ENCODE measurements at places on chromosomes 6 and 20. TPM values are rescaled to one million over a fixed set of nuclear protein-coding genes. Genes with fewer than 3 reads are reported as not detected.

- no peak for DNase-seq
- H3K36me3 ChIP-seq = no peaks in the 10 kb centered on the region
- H3K27me3 ChIP-seq = peaks cover 8% of the 10 kb centered on the region
- H3K4me3 ChIP-seq = no peak overlapping the region
- H3K27ac ChIP-seq = no peak overlapping the region
Measured at GRCh38 chr20:54681869-54682268, 206.5 kb downstream of the DOK5 start.

- H3K4me3 ChIP-seq = no peak overlapping the region
- peaks cover 11% of the 10 kb centered on the region for H3K27me3 ChIP-seq
- no peak for DNase-seq
- no peaks in the 10 kb centered on the region for H3K4me1 ChIP-seq
- no peak overlapping the region for H3K27ac ChIP-seq
Measured at GRCh38 chr6:152701863-152702401, 4.2 kb downstream of the MYCT1 start.

DNA sequence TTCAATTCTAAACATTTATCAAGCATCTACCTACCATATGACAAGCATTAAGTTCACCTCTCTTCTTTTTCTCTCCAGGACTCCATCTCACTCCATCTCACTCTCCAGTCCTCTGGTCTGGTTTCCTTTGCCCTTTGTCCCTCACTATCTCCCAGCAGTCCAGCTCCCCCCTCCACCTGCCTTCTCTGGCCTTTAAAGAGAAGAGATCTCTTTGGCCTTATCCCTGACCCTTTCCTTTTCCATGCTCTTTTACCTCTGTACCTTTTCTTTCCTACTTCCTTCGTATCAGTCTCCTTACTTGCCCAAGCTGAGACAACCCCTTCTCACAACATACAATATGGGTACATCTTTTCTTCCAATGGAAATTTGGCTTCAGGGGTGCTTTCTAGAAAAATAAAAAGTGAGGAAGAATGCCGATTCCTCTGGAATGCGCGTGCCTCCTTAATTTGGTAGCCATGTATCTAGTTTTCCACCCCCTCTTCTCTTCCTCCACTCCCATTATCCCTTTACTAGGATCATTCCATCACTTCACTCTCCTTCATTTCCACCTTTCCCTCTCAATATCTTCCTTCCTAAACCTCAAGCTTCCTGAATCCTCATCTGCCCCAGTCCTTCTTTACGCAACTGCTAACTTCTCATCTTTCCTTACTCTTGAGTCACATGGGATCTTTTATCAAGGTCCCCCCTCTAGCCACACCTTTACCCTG, 745 bp upstream of the AGPAT1 start:
- H3K36me3 ChIP-seq = peaks cover 18% of the 10 kb centered on the region
- peaks cover 54% of the 10 kb centered on the region for H3K4me1 ChIP-seq
- H3K4me3 ChIP-seq = peak overlapping the region; percentile 97
- DNase-seq = no peak
- H3K27me3 ChIP-seq = no peaks in the 10 kb centered on the region

DNA sequence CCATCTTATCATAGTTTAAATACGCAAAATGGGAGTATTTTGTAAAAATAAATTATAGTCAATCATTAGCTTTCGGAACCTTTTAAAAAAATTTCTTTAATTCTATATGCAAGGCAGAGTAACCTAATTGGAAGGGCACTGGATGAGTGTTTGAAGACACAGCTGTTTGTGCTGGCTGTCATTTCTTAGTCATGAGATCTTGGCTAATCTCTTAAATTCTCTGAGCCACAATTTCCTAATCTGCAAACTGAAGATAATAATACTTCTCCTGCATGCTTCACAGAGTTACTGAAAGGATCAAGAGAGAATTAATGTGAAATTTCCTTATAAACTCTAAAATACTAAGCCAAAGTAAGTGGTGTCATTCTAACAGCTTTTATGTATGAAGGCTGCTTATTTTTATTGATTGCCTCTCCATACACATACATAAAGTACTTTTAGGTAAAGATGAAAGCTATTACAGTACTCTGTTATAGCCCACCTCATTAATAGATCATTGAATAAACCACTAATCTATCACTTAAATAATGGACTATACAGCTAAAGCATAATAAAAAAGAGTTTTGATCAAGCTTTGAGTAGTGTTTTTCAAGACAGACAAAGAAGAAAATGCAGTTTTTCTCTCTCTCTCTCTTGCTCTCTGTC, 383.7 kb upstream of the IRAK1BP1 start:
- DNase-seq = no peak
- H3K36me3 ChIP-seq = no peaks in the 10 kb centered on the region
- no peak overlapping the region for H3K27ac ChIP-seq

DNA sequence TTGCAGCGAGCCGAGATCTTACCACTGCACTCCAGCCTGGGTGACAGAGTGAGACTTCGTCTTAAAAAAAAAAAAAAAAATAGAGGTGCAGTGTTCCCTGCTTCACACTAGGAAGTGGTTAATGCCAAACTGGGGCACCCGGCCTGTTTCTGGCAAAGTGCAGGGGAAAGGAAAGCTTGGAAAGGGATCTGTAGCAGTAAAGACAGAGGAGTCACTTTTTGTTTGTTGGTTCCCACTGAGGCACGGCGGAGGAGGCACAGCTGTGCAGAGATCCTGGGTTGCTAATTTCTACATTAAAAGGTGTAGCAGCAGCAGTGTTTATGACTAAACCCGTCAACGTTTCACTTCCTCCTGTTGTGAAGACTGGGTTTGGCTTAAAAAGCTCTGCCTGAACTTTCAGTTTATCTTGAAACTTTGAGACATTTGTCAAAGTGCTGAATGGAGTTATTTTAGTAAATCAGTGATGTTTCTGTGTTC, 125.6 kb downstream of the CARMIL1 start:
- H3K4me3 ChIP-seq = no peak overlapping the region
- DNase-seq = peak; percentile 64
- peaks cover 20% of the 10 kb centered on the region for H3K4me1 ChIP-seq
- H3K27ac ChIP-seq = no peak overlapping the region
- H3K27me3 ChIP-seq = no peaks in the 10 kb centered on the region
- peaks cover 6% of the 10 kb centered on the region for H3K36me3 ChIP-seq

C6orf15 gene
- not detected for total RNA-seq

GRCh38 chr6:33579828-33580714, at the start of gene BAK1:
Gene BAK1 (minus strand): TSS chr6:33580276. CDS start chr6:33577604, 2,672 bp downstream.
- peaks cover 29% of the 10 kb centered on the region for H3K4me1 ChIP-seq
- DNase-seq = peak; percentile 81
- no peaks in the 10 kb centered on the region for H3K27me3 ChIP-seq
- peak within 1 kb of the TSS; percentile 99 for H3K27ac ChIP-seq
- H3K4me3 ChIP-seq = peak within 1 kb of the TSS; percentile 99
- peaks cover 17% of the 10 kb centered on the region for H3K36me3 ChIP-seq

DNA sequence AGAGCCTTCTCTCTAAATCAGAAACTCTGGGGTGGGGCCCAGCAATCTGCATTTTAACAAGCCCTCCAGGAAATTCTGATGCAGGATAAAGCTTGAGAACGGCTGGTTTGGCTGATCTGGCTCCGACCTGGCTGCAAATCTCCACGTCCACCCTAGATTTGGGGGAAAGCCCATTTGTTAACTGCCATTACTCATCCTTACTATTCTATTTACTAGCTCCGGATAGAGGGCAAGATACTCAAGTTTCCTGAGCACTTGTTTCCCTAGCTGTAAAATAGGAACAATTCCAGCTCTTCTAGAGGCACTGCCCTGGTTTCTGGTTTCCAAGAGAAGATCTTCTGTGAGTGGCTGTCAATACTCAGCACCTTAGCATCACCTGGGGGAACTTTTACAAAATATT, 44.4 kb downstream of the DAAM2 start:
- H3K4me3 ChIP-seq = no peak overlapping the region
- no peak for DNase-seq
- H3K4me1 ChIP-seq = no peaks in the 10 kb centered on the region
- no peaks in the 10 kb centered on the region for H3K36me3 ChIP-seq

DNA sequence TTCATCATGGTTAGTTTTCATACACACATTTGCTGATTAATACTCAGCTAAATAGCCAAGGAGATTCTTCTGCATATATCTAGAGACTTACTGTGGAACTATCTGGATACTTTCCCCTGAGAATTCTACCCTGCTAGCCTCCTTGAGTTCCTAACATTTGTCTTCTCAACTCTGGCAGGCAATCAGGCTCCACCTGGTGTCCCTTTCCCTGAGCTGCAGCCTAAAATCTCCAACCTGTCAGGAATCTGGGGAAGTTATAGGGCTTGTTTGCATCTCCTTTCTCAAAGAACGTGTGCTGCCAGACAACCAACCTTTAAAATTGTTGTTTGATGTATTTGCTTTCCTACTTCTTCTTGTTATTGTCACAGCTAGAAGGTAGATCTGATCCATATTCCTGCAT, 73.4 kb downstream of the FUT9 start:
- no peak overlapping the region for H3K4me3 ChIP-seq
- H3K4me1 ChIP-seq = no peaks in the 10 kb centered on the region

- peak overlapping the region; percentile 98 for H3K4me3 ChIP-seq
- H3K36me3 ChIP-seq = peaks cover 4% of the 10 kb centered on the region
- H3K4me1 ChIP-seq = peaks cover 32% of the 10 kb centered on the region
- no peak for DNase-seq
- no peaks in the 10 kb centered on the region for H3K27me3 ChIP-seq
Measured at GRCh38 chr6:30691208-30691847, 544 bp upstream of the NRM start.

FABP7 gene
- not detected for total RNA-seq

RSPH9 gene
- not detected for total RNA-seq

HLA-DRA gene
- 26.1 TPM for total RNA-seq

MATN4 gene
- total RNA-seq = 0.14 TPM

All from activated naive CD8-positive, alpha-beta T cell treated with anti-CD3 and anti-CD28 coated beads, Interleukin-2, amount 10 ng/mL, durations not matched to agents 7 days and 5 days (primary cell).